Urinary bladder (tissue), 4 donors: ENCODE measurements at places on chromosomes 6 and 20. TPM values are rescaled to one million over a fixed set of nuclear protein-coding genes. Genes with fewer than 3 reads are reported as not detected.
A peak's percentile ranks its signal among the peaks of the same experiment; 100 is the strongest.

CDH22 gene
- total RNA-seq, result 0.21 TPM

LY6G6C gene
- not detected for total RNA-seq

LYRM4 gene
- total RNA-seq, result 20.6 TPM

BNIP5 gene
- total RNA-seq, result not detected

PDYN gene
- not detected for total RNA-seq

CTAGE9 gene
- total RNA-seq, result not detected

DNA sequence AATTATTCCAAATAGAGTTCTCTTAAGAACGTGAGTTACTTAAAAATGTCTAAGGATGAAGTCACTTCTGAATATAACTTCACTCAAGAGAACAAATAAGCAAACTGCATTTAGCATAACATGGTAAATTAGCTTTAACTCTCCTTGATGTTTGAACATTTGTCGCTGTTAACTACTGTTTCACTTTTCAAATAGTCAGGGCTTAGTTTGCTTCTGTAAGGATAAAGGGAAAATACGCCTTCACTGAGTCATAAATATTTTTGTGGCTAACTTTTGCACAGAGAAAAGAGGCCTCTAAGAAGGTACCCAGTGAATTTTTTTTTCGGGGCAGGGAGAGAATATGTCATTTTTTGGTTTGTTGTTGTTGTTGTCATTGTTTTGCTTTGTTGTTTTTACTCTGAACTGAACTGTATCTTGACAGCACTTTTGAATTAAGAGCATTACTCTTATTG, 8.1 kb downstream of the PTPN1 start:
- DNase-seq, result no peak

DNA sequence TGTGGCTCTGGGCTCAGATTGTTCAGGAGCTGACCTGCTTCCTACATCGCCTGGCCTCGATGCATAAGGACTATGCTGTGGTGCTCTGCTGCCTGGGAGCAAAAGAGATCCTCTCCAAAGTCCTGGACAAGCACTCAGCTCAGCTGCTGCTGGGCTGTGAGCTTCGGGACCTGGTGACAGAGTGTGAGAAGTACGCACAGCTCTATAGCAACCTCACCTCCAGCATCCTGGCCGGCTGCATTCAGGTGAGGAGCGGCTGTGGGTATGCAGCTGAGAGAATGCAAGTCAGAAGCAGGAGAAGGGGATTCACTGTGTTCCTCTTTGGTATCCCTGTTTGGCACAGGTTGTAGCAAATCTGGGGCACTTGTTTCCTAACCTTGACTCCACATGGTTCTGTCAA, 17.9 kb downstream of the CUL9 start:
- DNase-seq, result no peak

DNA sequence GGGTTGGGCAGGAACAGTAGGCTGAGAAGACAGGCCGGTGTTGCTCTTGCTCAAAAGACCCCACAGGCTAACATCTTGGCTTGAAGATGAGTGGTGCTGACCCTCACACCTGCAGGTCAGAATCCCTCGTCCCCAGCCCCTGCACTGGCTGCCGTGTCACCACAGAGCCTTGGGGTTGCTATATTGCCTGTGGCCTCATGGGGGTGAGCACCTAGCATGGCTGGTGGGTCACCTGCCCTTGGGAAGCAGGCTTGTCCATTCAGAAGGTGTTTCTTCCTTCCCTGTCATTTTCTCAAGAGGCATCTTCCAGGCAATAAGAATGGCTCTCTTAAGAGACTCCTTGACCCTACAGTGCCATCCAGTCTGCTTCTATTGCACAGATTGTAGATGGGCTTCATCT, 7.7 kb downstream of the SLC22A16 start:
- no peak for DNase-seq

- DNase-seq, result peak; percentile 64
These were observed 30.0 kb upstream of the ZNF217 start for GRCh38 chr20:53623454-53624211.

DNA sequence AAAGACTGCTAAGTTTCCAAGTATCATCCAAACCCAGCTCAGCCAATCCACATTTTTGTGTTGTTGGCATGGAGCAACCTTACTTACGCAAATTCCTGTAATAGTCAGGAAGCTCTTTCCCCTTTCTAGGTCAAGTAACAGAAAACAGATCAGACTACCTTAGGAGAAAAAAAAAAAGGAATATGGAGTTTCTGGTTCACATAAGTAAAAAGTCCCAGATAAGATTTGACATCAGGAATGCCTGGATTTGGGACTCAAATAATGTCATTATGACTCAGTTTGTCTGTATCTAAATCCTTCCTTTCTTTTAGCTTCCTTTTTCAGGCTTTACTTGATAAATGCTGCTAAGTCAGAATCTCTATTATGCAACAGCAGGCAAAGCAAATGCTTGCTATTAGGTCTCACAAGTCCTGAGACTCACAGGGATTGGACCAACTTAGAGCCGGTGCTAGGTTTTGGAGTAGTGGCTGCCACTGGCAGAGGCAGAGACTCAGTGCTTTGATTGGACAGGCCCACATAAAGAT, 44.5 kb downstream of the NCOA7 start:
- DNase-seq, result no peak

- no peak for DNase-seq
These were observed 66.0 kb upstream of the TXNDC5 start for GRCh38 chr6:7976485-7977056.

DNA sequence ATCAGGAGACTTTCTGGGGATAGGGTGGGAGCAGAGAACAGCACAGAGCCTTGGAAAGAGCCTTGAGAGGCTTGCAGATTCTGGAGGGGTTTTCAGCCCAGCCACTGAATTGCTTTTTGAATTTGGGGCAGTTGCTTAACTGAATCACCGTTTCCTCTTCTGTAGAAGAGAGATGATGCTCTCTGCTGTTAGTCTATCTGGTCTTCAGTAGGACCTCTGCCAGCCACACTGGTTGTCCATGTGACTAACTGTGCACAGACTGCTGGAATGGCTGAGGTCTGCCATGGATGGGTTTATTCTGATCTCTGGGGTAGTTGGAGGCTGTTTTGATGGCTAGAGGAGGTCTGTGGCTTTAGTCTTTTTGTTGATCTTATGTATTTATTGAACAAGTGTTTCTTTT, 21.4 kb upstream of the PRDM1 start:
- no peak for DNase-seq

DNA sequence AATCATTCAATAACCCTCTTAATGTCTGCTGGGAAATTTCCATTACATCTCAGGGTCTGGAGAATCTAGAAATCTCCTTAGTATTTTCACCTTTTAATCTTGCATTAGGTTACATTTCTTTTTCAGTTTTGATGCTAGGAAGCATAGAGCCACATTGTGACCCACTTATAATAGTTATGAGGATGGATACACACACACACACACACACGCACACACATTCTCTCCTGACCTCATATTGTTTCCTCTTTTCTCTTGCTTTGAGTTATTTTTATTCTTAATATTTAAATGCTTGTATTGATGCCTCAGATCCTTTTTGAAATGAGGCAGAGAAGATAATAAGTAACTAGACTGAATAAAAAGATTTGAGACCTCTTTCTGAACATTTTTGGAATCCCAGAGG, 128.4 kb downstream of the KLHL32 start:
- no peak for DNase-seq

DNA sequence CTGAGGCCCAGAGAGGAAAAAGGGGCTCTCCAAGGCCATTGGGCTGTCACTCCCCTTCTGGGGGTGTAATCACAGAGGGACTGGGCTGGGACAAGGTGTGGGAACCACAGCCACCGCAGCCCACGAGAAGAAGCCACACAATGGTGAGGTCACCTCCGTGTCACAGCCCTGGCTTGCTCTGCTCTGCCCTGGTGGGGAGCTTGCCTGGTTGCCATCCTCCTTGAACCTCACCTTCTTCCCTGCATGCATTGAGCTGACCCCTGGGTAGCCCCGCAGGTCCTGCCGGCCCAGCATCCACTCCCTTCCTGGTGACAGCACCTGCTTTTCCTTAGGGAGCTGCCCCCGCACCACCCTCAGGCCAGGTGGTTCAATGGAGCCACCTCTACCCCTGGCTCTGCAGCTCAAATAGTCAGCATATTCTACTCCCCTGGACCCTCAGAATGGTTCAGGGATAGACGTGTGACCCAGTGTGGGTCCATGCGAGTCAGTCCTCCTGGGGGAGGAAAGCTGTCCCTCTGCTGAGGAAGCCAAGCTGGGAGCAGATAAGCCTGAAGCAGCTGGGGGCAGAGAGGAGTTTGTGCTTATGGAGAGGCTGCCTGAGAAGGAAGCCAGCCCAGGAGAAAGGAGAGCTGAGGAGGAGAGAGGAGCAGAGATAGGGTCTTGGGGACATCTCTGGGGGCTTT, 21.3 kb downstream of the RBM38 start:
- DNase-seq, result no peak

GRCh38 chr6:113733381-113733780, 123.8 kb upstream of the MARCKS start:
- no peak for DNase-seq

- no peak for DNase-seq
These were observed 349.3 kb downstream of the FARS2 start for GRCh38 chr6:5610640-5611039.

- DNase-seq, result no peak
These were observed 3.3 kb upstream of the ACSS1 start for GRCh38 chr20:25061103-25061799.

DNA sequence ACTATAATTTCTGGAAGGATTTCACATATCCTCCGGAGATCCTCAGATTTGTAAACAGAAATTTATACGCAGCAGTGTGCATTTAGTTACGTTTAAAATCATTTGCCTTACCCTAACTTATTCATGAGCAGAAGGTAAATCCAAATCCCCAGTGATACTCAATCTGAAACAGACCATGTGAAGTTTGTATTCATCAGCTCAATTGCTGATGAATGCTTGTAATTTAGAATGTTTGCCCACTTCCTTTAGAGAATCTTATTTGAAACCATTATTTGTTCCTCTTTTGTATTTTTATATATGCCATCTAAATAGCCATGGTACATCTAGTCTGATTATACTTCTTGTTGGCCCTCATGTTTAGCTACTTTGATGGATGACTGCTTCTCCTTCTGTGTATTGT, 15.4 kb downstream of the TAAR1 start:
- no peak for DNase-seq

GRCh38 chr6:4582506-4583417, 193.4 kb upstream of the CDYL start:
- no peak for DNase-seq

DNA sequence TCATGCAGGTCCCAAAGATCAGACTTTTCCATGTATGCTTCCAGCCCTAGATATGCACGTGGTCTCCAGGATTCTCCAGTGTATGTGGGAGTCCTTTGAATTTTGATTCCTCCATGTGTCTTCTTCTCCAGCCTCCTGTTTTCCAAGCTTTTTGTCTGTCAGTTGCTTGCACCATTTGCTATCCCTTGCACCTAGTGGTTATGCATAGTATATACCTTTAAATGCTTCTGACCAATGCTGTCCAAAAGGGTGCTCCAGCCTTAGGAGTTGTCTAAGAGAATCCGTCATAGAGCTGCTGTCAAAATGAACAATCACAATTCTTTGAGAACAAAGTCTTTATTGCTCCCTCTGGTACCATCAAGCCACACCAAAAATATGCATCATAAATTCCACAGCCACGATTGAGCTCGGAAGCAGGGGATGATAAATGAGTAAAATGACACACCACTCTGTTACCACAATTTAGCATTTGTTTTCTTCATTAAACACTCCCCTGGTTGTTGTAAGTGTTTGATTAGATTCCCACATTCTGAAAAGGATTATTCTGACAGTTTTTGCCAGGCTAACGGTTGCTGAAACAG, 706.2 kb upstream of the GJE1 start:
- no peak for DNase-seq

GRCh38 chr6:108227290-108227689, 33.5 kb downstream of the SNX3 start:
- no peak for DNase-seq

DNA sequence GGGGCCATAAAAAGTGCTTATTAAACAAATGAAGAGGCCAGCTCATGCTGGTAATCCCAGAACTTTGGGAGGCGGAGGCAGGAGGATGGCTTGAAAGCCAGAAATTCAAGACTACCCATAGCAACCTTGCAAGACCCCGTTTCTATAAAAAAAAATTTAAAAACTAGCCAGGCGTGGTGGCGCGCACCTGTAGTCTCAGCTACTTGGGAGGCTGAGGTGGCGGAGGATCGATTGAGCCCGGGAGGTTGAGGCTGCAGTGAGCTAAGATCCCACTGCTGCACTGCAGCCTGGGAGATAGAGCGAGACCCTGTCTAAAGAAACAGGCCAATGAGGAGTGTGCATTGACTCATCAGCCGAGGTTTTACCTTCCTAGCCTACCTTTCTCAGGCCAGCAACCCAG, 15.2 kb downstream of the NPEPL1 start:
- DNase-seq, result no peak

- no peak for DNase-seq
These were observed 148.5 kb upstream of the ATXN1 start for GRCh38 chr6:16909658-16910360.
